Stimulated activated CD8-positive, alpha-beta memory T cell treated with anti-CD3 and anti-CD28 coated beads, Interleukin-15, amount 100 ng/mL, for 24 hours (primary cell): ENCODE measurements at places on chromosomes 1 and 21.

GRCh38 chr1:187871177-187871845 lies 1042.6 kb downstream of the PLA2G4A start:
- no peak for DNase-seq

- DNase-seq: no peak
These were observed 2.6 kb upstream of the CC2D1B start for GRCh38 chr1:52368383-52369172.

GRCh38 chr1:82225421-82226185 lies 424.9 kb downstream of the ADGRL2 start:
- no peak for DNase-seq

- DNase-seq: no peak
These were observed 93.7 kb downstream of the AHCTF1 start for GRCh38 chr1:246838118-246838456.

- no peak for DNase-seq
These were observed 24.0 kb downstream of the CD101 start for GRCh38 chr1:117025568-117025967.

DNA sequence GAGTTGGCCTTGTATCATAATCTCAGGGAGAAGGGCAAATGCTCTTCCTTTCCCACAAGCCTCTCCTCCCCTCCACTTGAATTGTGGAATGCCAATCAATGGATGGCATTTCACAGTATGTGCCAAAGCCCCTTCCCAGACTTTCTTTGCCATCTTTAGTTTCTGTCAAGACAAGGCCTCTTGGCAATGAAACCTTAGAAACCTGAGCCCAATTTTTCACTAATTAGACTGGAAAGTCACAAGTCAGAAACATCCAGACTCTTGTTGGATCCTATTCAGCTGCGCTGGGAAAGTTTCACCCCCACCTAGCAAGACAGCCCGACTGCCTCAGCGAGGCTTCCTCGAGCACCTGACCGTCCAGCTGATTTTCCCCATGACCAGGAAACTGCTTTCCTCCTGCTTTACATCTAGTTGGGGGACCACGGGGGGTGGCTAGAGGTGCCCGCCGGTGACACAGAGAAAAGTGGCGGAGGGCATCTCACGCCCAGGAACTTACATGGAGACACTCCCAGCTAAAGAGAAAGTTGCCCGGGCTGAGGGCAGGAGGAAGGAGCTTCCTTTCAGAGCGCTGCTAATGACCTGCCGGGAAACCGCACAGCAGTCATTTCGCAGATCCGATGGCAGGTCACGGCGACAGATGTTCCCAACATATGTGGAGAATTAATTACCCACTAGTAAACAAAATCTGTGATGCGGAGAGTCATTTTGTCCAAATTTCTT lies 302.6 kb upstream of the RRP15 start:
- DNase-seq: no peak

DNA sequence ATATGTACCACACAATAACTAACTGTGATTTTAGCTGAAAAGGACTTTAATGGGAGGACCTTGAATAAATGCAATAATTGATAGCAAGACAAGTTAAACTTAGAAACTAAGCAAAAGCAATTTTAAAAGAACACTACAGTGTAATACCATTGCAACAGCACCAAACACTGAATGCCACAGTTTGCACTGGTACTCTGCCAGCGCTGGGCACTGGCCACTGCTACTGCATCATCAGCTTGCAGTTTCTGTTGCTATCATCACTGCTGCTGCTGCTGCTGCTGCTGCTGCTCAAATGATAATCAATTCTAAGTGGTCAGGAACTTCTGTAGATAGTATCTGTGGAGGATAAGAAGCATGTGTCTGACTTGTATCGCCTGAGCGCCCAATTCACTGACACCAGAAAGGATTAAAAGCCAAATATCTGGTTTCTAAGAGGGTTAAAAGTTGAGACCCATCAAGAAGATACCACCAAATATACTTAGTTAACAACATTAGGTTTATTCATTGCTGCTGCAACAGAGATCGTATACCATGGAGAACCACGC lies 306.9 kb downstream of the LRRC40 start:
- DNase-seq: no peak

GRCh38 chr1:217881131-217881543 lies 250.0 kb downstream of the SPATA17 start:
- no peak for DNase-seq

GRCh38 chr1:93615582-93616150 lies 66.0 kb downstream of the BCAR3 start:
- DNase-seq: no peak

- no peak for DNase-seq
These were observed 43.4 kb downstream of the KIF1B start for GRCh38 chr1:10253755-10254154.

DNA sequence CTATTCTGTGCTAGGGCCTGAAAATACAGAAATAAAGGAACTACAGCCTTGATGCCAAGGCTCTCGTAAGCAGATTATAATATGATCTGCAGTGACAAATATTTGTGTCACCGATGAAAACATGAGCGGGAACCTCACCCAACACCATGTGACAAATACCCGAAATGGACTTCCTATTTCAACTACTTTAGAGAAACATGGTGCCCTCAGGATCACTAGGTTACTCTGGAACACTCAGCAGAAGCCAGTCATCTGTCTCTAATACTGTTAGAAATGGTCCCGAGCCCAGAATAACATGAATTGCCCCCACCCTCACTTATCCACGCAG lies 463 bp upstream of the VAMP3 start:
- DNase-seq: no peak

DNA sequence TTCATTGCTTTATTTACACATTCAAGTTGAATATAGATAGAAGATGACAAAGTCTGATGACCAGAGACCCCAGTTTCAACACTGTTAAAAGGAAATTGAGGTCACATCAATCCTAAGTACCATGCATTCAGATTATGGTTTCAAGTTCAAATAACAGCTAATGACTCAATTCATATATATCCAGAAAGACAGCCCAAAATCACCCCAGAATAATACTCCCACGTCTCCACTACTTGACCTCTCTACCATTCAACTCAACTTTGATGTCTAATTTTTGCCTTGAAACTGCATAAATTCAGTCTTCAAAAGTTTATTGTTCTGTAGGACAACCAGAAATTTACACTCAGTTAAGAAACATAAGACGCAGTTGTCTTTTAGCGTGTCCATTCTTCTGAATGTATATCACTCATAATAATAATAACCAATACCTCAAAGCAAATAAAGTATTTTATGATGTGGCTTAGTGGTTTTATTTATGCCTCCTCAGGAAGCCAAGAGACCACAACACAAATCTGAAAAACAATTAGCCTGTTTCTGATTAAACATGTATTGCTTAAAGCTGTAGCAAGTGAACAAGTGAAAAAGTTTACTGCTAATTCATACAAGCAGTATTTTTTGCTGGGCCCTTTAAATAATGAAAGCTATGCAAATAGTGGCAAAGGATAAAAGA lies 569.0 kb downstream of the LTN1 start:
- no peak for DNase-seq

GRCh38 chr1:94239796-94240195 lies 2.4 kb upstream of the ARHGAP29 start:
- no peak for DNase-seq
